ENCODE measurements at places on chromosomes 12 and 14. TPM values are rescaled to one million over a fixed set of nuclear protein-coding genes. Genes with fewer than 3 reads are reported as not detected.
A peak's percentile ranks its signal among the peaks of the same experiment; 100 is the strongest.

GRCh38 chr12:131139363-131140068 is 185.8 kb downstream of the ADGRD1 start:
- DNase-seq, result no peak

GRCh38 chr14:86513056-86513455 is 983.1 kb downstream of the FLRT2 start:
- DNase-seq, result no peak

DNA sequence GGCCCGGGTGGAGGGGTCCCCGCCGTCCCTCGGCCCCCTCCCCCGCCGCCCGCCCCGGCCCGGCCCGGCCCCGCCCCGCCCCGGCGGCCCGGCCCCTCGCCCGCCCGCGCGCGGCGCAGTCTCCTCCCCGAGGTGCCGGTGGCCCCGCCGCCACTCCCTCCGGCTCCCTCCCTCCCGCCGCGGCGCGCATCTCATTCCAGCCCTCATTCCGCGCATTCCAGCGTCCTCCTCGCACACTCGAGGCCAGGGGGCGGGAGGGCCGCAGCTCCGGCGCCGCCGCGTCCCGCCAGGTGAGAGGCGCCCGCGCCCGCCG is at the start of gene TEAD4:
TSS of gene TEAD4 (plus strand) at position 206 of the 313 bp plus-strand sequence.
- DNase-seq, result no peak

- DNase-seq, result no peak
These were observed 29.5 kb downstream of the RTL1 start for GRCh38 chr14:100874051-100874410.

SLC10A1 gene
- total RNA-seq, result not detected

- DNase-seq, result peak; percentile 27
These were observed 57.7 kb downstream of the MAX start for GRCh38 chr14:65044596-65044959.

FOXG1 gene
- total RNA-seq, result not detected

BRF1 gene
- total RNA-seq, result 70.5 TPM

KRT82 gene
- not detected for total RNA-seq

ADAM20 gene
- total RNA-seq, result 0.93 TPM

All from T-cell (primary cell).